Pulmonary artery endothelial cell (primary cell): ENCODE measurements at places on chromosomes 11 and 22. TPM values are rescaled to one million over a fixed set of nuclear protein-coding genes. Genes with fewer than 3 reads are reported as not detected.
A peak's percentile ranks its signal among the peaks of the same experiment; 100 is the strongest.

LUZP2 gene
- 0.04 TPM in 1 of 2 replicates, not detected in the other for total RNA-seq

DNA sequence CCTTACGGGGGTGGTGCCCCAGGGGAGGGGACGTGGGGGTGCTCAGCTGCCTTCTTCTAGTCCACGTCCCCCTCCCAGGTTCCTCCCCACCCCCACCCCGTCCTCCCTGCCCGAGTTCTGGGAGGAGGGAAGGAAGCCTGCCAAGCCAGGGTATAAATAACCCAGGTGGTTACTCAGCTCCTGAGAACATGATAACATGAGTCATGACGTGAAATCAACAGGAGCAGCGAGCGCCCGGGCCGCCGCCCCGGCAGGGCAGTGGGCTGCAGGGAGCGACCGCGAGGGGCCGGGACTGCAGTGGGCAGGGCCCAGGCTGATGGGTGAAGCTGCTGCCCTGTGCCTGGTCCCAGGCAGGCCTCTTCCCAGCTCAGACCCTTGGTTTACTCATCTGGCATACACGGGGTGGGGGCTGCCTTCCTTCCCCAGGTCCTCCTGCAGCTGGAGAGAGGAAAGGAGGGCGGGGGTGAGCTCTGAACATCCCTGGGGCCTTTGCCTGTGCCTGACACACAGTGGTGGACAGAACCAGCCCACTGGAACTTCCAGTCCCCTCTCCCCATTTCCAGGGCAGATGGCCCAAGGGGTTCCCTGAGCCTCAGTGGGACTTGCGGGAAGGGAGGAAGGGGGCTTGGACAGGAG lies 8.8 kb upstream of the PDGFB start:
- DNase-seq: peak; percentile 46

- DNase-seq: peak; percentile 93
These were observed at the start of gene ARHGEF12 for GRCh38 chr11:120335908-120336640. TSS of gene ARHGEF12 (plus strand) at chr11:120336413. CDS start at chr11:120337244, 831 bp downstream.

- peak; percentile 68 for DNase-seq
These were observed 11.1 kb upstream of the OSM start for GRCh38 chr22:30277547-30278344.

- no peak for DNase-seq
These were observed 60.7 kb downstream of the DBX1 start for GRCh38 chr11:20099527-20099926.
